Activated gamma-delta T cell (primary cell): ENCODE measurements at places on chromosomes 16 and 17.

- no peak for DNase-seq
Observed at GRCh38 chr17:79476074-79476652, 134.7 kb downstream of the RBFOX3 start.

- no peak for DNase-seq
Observed at GRCh38 chr16:25679511-25679910, 12.2 kb upstream of the HS3ST4 start.

- DNase-seq: no peak
Observed at GRCh38 chr16:86909359-86910160, 331.2 kb downstream of the FOXL1 start.

- no peak for DNase-seq
Observed at GRCh38 chr17:79968116-79968515, 67.6 kb downstream of the TBC1D16 start.

GRCh38 chr17:14488958-14489550 is 188.2 kb downstream of the HS3ST3B1 start:
- DNase-seq: no peak

GRCh38 chr16:15571557-15571956 is 71.4 kb downstream of the MARF1 start:
- DNase-seq: no peak

GRCh38 chr16:70803319-70803718 is 2.4 kb upstream of the VAC14 start:
- no peak for DNase-seq

GRCh38 chr16:85800321-85800669 is 800 bp downstream of the COX4I1 start:
- DNase-seq: no peak

DNA sequence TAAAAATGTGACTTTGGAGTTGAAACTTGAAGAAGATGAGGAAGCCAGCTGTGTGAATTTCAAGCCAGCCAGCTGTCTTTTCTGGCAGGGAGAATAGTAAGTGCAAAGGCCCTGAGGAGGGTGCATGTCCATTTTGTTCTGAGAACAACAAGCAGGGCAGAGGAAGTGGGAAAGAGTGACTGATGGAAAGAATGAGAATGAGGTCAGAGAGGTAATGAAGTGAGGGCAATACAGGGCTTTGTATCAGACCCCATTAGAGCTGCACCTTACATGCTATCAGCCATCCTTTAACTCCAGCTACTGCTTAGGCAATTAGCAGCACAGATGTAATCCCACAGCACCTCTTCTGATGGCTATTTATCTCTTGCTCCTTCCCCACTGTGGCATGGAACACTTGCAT is 34.2 kb upstream of the ABCA5 start:
- DNase-seq: no peak

- DNase-seq: no peak
Observed at GRCh38 chr16:49340466-49340865, 33.1 kb upstream of the C16orf78 start.

- no peak for DNase-seq
Observed at GRCh38 chr17:28240688-28241340, 78.2 kb upstream of the TMEM97 start.

DNA sequence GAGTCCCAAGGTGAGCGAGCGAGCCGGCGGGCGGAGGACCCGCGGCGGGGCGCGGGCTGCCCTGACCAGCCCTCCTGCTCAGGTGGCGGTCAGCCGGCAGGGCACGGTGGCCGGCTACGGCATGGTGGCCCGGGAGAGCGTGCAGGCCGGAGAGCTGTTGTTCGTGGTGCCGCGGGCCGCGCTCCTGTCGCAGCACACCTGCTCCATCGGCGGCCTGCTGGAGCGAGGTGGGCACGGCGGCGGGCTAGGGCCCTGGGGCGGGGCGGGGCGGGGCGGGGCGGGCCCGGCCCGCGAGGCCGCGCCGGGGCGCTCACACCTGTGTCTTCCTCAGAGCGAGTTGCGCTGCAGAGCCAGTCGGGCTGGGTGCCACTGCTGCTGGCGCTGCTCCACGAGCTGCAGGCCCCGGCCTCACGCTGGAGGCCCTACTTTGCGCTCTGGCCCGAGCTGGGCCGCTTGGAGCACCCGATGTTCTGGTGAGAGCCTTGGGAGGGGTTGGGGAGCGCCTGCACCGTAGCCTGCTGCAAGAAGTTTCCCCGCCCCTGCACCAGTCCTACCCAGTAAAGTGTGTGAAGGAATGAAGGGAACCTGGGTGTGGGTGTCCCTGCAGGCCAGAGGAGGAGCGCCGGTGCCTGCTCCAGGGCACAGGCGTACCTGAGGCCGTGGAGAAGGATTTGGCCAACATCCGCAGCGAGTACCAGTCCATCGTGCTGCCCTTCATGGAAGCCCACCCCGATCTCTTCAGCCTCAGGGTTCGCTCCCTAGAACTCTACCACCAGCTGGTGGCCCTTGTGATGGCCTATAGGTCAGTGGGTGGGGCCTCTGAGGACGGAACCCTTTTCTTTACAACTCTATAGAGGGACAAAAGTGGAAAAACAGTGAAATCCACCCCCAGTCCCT is 802 bp downstream of the SETD6 start:
- no peak for DNase-seq

GRCh38 chr17:10318535-10318934 is 54.3 kb downstream of the MYH13 start:
- no peak for DNase-seq

DNA sequence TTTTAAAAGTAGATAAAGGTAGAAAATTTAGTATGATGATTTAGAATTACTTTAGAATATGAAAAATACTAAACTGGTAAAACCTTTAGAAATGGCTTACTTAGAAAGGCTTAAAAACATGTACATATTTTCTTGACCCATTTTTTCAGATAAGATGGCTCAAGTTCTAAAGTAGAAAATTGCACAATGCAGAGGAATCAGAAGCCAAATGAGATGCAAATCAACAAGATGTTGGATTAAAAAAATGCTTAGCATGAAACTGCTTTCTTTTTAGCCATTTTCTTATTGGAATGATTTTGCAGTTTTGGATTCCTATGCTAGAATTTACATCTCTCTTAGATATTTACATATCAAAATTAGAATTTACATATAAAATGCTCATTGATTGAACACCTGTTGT is 1.5 kb upstream of the KRTAP3-1 start:
- DNase-seq: no peak

GRCh38 chr17:80517641-80518040 is 27.0 kb upstream of the RPTOR start:
- DNase-seq: no peak

- no peak for DNase-seq
Observed at GRCh38 chr16:381012-381788, 578 bp downstream of the PGAP6 start.

GRCh38 chr16:1333149-1333812 is at the start of gene BAIAP3:
TSS of gene BAIAP3 (plus strand) at chr16:1333645. CDS start at chr16:1338550, 4,905 bp downstream.
- peak; percentile 51 for DNase-seq

DNA sequence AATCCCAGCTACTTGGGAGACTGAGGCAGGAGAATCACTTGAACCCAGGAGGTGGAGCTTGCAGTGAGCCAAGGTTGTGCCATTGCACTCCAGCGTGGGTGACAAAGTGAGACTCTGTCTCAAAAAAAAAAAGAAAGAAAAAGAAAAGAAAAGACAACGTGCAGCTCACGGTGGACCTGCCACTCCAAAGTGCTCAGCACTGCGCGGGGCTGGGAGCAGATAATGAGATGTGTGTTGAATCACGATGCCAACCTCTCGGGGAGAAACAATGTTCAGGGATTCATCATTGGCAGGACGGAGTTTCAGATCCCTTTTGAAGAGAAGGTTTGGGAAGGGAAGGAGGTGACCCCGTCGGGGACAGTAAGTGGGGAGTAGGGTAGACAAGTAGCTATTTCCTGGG is 19.2 kb downstream of the WFDC1 start:
- no peak for DNase-seq

- no peak for DNase-seq
Observed at GRCh38 chr16:50762241-50762640, 20.4 kb downstream of the CYLD start.

DNA sequence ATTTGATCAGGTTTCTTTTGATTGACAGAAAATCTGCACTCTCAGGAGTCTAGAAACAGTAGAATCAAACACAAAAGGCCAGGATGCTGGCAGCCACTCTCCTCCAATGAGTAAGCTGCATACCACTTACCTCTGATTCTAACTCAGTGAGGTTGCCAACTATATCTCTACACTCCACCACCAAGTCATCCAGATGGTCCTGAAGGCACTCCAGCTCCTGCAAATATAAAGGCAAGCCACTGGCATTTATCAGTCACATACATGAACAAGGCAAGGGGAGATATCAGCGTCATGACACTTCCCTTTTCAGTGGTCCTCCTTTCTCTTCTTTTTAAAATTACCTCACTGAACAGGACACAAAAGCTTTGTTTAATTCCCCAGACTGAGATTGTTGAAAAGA is 53.1 kb upstream of the CLEC18B start:
- no peak for DNase-seq

GRCh38 chr17:77549726-77550366 is 408.7 kb upstream of the TNRC6C start:
- DNase-seq: no peak

DNA sequence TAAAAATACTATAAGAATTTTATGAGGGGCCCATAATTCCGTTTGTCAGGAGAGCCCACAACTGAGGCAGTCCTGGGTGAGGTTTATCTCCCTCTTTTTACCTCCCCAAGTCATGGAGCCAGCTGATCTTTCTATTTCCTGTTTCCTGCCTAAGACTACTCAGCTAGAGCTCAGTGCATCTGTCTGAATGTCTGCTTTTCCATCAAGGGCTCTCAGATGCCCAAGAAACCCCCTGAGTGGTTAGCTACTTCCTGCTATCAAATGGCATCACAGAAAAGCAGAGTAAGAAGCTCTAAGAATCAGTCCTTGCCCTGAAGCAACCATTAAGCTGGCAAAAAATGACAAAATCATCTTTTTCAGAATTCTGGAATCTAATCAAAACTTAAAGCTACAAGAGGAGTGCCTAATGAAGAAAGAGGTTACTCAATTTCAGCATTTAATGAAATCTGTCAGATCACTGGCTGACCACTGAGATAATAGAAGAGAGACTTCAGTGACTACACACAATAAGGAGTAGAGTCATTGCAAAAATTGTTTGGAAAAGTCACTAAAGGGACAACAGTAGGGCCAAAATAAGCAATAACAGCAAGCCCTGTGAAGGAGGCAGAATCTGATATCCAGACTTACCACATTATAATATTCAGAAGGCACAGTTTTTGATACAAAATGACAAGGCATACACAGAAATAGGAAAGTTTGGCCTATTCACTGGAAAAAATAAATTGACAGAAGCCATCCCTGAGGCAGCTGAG is 150.1 kb downstream of the CYB561 start:
- DNase-seq: no peak

- no peak for DNase-seq
Observed at GRCh38 chr17:50872710-50873424, 6.7 kb upstream of the TOB1 start.

DNA sequence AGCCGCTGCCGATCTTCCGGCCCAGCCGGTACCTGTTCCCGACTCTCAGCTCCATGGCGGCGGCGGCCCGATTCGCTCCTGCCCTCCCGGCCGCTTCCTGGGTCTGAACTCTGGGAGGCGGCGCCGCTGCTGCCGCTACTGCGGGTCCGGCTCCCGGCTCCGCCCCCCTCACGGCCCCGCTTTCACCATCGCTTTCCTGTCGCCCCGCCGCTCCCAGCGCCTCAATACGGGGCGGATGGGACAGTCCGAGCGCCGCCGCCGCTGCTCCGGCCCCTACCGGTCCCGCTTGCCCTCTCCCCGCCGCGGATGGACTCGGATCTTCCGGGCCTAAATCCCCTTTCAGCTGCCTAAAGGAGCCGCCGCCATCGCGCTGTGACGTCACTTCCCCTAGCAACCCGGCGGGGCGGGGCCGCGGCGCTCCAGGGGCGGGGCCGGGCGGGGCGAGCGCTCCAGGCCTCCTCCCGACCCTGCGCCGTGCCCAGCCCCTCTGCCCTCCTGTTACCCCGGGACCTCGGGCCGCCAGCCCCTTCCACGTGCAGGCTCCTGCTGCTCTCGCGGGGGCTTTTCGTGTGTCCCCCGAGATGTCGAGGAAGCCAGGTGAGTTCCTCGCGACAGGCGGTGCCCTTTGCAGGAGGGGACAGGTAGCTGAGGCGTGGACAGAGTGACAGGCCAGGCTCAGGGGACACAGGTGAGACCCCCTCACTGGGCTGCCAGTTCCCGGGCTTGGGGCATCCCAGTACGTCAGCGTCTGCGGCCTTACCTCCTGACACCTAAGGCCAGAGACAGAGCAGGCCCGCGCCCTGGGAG is at the start of gene CSNK1D:
CSNK1D (minus strand) TSS at position 374 of the 807 bp plus-strand sequence; CDS start at position 55, 319 bp downstream.
- DNase-seq: peak; percentile 85

DNA sequence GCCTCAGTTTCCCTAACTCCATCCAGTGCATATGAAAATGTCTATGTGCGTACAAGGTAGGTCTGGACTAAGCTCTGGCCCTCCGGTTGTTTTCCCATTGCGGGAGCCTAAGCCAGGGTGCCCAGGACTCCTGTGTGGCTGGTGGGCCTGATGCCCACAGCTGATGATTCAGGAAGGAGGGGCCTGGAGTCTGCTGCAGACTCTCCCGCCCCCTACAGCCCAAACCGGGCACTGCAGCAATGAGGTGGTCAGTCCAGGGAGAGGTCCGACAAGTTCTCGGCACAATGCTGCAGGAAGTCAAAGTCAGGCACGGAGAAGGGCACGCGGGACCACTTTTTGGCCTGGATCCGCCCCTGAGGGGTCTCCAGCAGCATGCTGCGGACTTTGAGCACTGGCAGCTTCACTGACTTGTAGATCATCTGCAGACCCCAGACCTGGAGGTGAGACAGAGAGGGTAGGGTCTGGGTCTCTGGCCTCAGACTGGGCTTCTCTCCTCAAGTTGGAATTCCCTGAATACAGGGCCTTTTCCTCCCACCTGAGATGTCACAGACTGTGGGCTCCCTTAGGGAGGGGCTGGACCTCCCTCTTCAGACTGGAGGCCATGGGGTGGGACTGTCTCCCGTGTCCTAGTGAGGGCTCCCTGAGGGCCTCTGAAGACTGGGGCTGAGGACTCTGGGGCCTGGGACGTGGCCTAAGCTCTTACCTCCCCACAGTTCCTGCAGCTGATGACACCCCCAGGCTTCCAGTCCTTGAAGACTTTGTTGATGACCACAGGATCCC is 3.4 kb upstream of the ZNF385C start:
- DNase-seq: no peak

DNA sequence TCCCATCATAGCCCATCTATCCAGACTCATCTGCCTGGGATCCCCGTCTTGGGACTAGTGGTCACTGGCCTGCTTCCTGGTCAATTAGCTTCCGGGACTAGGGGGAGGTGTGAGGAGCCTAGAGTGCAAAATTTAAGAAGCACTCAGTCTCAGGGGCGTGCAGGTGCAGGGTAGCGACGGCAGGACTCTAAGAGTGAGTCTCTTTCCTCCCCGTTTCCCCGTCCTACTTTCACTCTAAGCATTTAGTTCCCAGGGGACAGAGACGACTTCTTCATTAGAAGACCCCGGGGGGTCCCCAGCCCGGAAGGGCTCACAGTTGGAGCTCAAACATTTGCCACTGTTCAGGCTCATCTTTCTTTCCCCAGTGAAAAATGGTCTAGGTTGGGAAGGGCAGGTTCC is 677 bp upstream of the ZNHIT3 start:
- no peak for DNase-seq

GRCh38 chr17:67557921-67558320 is 159.8 kb upstream of the NOL11 start:
- DNase-seq: no peak

GRCh38 chr17:78107457-78107856 is 21.1 kb downstream of the TMC6 start:
- DNase-seq: no peak

- DNase-seq: no peak
Observed at GRCh38 chr17:1583556-1583955, 21.0 kb upstream of the PITPNA start.
